ENCODE measurements at places on chromosomes 7 and 10. TPM values are rescaled to one million over a fixed set of nuclear protein-coding genes. Genes with fewer than 3 reads are reported as not detected.
A peak's percentile ranks its signal among the peaks of the same experiment; 100 is the strongest.

- DNase-seq = no peak
These were observed 108.7 kb downstream of the LARP4B start for GRCh38 chr10:822661-823367.

GRCh38 chr10:15168291-15168785 is at the start of gene NMT2:
Gene NMT2 (minus strand): TSS chr10:15168693. CDS start chr10:15168612, 81 bp downstream.
- peak; percentile 88 for DNase-seq

DNA sequence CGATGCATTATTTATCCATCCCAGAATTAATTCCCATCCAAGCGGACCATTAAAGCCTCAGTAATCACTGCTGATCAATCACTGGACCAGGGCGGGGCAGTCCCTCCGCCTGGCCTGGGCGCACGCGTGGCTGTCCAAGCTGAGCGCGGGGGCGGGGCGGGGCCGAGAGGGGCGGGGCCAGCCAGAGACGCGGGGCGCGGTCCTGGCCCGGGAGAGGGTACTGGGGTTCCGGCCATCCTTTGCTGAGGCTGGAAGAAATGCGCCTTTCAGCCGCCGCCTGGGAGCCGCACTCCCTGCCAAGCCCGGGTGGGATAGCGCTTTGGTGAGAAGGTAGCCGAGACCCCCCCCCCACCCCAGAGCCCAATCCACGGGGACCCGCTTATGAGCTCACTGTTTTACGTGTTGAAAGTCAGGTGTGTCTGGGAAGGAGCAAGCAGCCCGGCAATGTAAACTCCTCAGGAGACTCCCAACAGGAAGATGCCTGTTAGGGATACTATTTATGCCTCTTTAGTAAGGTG is at the start of gene ARHGAP22:
TSS of gene ARHGAP22 (minus strand) at position 83 of the 518 bp plus-strand sequence. CDS start 277 bp downstream, outside the sequence.
- peak; percentile 73 for DNase-seq

VWDE gene
- total RNA-seq = 0.42 TPM

Measured in Daoy (cell line).